ENCODE measurements at places on chromosomes 12 and 14. TPM values are rescaled to one million over a fixed set of nuclear protein-coding genes. Genes with fewer than 3 reads are reported as not detected.

GRCh38 chr14:97315790-97316189, 518.6 kb downstream of the VRK1 start:
- no peak for DNase-seq
- H3K36me3 ChIP-seq: no peaks in the 10 kb centered on the region
- H3K27me3 ChIP-seq: no peaks in the 10 kb centered on the region
- no peak overlapping the region for H3K4me3 ChIP-seq
- H3K4me1 ChIP-seq: no peaks in the 10 kb centered on the region

DNA sequence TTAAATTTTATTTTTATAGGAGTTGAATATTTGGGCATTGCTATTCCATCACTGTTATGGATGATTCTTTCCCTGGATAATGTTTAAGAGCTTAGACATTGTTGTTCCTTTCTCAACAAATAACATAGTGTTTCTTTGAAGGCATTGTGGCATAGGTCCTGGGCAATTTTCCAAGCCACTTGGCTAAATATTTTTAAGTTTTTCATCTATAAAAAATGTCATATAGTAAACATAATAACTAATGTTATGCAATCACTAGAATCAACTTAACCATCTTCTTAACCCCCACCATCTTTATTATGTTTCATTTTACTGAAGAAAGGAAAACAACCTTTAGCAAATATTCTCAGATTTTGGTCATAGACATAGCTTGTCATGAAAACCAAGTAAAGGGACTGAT, 600.6 kb upstream of the LMO3 start:
- no peaks in the 10 kb centered on the region for H3K4me1 ChIP-seq
- H3K36me3 ChIP-seq: no peaks in the 10 kb centered on the region
- no peaks in the 10 kb centered on the region for H3K27me3 ChIP-seq
- DNase-seq: no peak
- no peak overlapping the region for H3K27ac ChIP-seq
- H3K4me3 ChIP-seq: no peak overlapping the region

- H3K4me1 ChIP-seq: no peaks in the 10 kb centered on the region
- H3K4me3 ChIP-seq: no peak overlapping the region
- no peak overlapping the region for H3K27ac ChIP-seq
- no peaks in the 10 kb centered on the region for H3K27me3 ChIP-seq
- H3K36me3 ChIP-seq: no peaks in the 10 kb centered on the region
- DNase-seq: no peak
Measured at GRCh38 chr14:75249958-75250336, 28.7 kb upstream of the FOS start.

Gene PKP2
- 18.2 TPM for total RNA-seq

Gene LRCOL1
- not detected for total RNA-seq

DNA sequence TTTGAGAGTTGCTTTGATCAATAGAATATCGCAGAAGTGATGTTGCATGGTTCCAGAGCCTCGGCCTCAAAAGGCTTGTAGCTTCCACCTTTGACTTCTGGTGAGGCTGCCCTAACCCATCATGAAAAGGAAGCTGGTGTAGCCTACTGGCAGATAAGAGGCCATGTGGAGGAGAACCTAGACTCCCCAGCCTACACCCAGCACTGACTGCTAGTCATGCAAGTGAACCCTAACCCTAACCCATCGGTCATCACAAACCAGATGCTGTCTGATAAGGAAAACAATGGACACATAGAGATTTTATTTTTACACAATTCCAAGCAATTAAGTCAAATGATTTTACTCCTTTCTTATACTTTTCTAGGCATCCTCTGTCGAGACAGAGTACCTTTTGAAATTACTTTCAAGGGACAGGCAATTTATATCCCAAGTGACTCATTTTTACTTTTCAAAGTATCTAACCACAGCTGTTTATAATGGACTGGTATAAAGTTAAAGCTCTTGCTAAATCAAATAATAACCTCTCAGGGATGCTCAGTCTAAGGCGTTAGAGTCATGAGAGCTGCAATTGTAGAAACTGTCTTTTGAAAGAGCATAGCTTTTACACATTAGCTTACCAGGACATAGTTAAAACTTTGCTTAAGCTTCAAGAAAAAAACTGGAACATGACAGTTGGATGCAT, 17.6 kb downstream of the PTPRB start:
- H3K27ac ChIP-seq: no peak overlapping the region
- DNase-seq: no peak
- no peaks in the 10 kb centered on the region for H3K36me3 ChIP-seq
- 0 out of 2 replicates have a peak, but pooled peaks cover 2% of the 10 kb centered on the region for H3K4me1 ChIP-seq
- H3K27me3 ChIP-seq: no peaks in the 10 kb centered on the region

DNA sequence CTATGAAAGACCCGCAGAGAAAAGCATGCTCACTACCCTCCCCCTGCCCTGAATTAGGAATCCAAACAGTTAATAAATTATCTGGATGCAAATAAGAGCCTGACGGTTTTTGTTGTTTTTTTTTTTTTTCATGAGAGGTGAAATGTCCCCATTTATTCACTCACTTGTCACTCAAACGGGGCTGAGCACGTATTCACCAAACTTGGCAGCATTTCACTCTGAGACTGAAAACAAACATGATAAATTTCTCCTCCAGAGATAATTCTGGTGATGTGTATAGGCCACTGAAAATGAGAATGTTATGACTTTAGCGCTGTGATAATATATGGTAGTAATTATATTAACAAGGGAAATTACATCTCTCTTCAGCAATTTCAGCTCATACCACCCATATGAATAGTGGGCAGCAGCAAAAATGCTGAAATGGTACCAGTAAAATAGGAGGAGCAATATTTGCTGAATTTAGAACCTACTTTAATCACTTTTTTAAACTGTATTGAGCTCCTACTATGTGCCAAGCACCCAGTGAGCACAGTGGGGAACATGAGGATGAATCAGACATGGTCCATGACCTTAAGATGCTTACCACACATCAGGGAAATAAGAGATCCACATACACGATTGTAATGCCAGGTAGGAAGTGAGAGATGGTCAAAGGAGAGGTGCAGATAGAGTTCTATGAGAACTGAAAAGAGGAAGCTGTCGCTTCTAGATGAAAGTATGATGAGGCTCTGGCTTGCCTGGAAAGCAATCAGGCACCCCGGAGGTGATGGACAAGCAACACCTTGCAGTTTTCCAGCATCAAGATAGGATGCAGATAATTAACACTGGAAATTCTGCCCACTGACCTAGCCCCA, 286.5 kb upstream of the TMPO start:
- H3K36me3 ChIP-seq: no peaks in the 10 kb centered on the region
- H3K4me1 ChIP-seq: no peaks in the 10 kb centered on the region
- no peak overlapping the region for H3K4me3 ChIP-seq
- H3K27me3 ChIP-seq: no peaks in the 10 kb centered on the region
- H3K27ac ChIP-seq: no peak overlapping the region

DNA sequence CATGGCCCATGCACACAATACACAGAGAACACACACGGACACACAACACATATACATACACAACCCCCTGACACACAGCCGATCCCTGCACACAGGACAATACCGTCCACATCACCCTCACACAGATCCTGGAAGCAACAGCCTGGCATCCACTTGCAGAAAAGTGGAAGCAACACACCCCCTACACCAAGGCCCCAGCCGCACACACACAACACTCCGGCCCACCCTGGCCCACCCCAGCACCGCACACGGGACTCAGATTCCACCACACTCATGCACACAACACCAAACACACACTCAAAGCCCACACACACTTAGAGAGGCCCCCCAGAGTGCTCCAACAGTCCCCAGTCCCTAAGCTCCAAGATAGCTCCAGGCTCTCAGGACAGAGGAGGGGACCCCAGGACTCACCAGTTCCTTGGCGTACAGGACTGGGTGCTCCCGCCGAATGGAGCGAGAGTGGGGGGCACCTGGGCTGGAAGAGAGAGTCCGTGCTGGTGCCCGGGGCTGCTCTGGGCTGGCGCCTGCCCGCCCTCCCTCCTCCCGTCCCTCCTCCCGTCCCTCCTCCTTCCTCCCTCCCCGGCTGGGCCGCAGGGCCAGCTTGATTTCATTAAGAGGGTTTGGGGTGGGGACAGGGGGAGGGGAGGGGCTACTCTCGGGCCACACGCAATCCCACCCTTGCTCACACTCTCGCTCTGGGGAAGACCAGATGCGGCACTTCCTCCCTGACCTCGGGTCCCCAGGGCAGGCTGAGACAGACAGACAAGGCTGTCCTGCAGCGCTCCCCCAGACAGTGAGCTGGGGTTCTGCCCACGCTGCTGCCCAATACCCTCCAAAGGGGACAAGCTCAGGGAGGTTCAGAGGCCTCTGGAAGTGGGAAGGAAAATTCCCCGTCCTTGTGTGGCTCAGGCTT, at the start of gene TMEM119:
TSS of gene TMEM119 (minus strand) at position 526 of the 913 bp plus-strand sequence. CDS start 5,701 bp downstream, outside the sequence.
- no peak within 1 kb of the TSS for H3K4me3 ChIP-seq
- H3K4me1 ChIP-seq: no peaks in the 10 kb centered on the region
- no peaks in the 10 kb centered on the region for H3K27me3 ChIP-seq
- DNase-seq: no peak
- H3K36me3 ChIP-seq: no peaks in the 10 kb centered on the region

DNA sequence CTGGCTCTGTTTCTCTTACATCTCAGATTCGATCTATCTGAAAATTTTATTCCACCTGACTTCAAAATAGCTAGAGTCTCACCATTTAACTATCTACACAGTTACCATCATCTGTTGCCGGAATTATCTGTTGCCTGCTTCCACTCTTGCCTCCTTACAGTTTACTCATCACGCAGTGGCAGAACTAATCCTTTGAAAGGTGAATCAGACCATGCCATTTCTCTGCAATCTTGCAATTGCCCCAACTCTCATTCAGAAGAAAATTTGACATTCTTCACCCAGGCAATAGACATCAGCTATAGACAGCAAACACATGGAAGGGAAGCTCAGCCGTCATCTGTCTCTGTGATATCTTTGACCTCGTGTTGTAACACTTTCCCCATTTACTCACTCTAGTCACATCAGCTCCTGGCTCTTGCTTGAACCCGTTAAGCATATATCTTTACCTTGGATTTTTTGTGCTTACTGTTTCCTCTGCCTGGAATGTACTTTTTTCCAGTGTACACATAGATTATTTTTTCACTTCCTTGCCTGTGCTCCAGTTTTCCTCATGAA, 85.5 kb downstream of the PDE3A start:
- no peak overlapping the region for H3K4me3 ChIP-seq
- H3K27me3 ChIP-seq: no peaks in the 10 kb centered on the region
- H3K27ac ChIP-seq: no peak overlapping the region
- H3K4me1 ChIP-seq: peaks cover 2% of the 10 kb centered on the region

Gene TAMALIN
- 1.2 TPM for total RNA-seq

DNA sequence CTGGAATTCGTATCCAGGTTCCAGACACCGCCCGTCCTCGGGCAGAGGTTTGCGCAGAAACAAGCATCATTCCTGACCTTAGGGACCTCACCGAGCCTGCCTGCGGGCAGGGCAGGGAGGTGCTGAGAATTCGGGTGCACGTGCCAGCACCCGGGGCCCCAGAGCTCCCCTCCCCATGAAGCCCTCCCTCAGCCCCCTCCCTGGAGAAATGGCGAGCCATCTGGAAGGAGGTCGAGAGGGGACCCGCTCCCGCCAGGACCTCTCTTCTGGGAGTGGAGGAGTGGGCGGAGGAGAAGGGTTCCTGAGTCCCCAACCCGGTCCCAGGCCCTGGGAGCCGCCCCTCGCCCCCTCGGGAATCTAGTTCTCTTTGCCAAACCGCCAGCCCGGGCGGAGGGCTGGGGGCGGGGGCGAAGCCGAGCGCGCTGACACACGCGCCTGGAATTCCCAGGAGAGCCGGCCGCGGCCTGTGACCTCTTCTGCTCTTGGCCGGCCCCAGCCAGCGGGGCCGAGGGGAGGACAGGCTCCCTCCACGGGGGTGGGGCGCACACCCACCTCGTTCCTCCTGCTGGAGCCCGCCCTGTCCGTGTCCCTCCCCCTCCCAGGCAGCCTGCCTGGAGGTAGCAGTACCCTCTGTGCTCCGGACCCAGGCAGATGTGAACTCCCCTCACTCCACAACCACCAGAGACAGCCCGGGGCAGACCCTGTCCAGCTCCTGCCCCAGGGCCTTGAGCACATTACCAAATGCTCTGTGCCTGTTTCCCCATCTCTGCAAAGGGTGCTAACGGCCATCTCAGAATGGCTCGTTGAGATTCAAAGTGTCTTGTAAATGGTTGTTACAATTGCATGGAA, 23.0 kb upstream of the GPR132 start:
- H3K4me3 ChIP-seq: peak overlapping the region; percentile 81
- no peak overlapping the region for H3K27ac ChIP-seq

DNA sequence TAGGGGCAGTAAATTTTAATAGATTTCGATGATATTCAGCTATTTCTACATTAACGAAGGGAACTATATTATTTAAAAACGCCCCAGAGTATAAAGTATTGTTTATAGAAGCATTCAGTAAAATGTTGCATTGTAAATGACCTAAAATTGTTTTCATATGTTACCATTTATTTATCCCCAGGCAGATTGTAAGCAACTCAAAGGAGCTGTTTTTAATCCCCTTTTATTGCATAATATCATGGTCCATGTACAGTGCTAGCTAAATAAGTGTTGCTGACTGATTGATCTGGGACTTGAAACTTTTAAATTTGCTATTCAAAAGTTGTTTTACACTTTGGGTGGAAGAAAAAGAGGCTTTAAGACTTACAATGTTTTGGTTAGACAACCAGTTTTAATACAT, 199.0 kb upstream of the SLC38A2 start:
- H3K36me3 ChIP-seq: peaks cover 22% of the 10 kb centered on the region
- no peak for DNase-seq
- no peaks in the 10 kb centered on the region for H3K4me1 ChIP-seq
- no peak overlapping the region for H3K27ac ChIP-seq
- no peak overlapping the region for H3K4me3 ChIP-seq
